ENCODE measurements at places on chromosomes 12 and 14.

- no peak for DNase-seq
Measured at GRCh38 chr14:88547386-88547780, 7.4 kb downstream of the PTPN21 start.

- DNase-seq, result no peak
Measured at GRCh38 chr14:95701846-95702221, 12.1 kb downstream of the TCL1A start.

GRCh38 chr12:52604859-52605258 lies 3.6 kb upstream of the KRT72 start:
- no peak for DNase-seq

- no peak for DNase-seq
Measured at GRCh38 chr12:108603743-108604142, 5.9 kb upstream of the TMEM119 start.

DNA sequence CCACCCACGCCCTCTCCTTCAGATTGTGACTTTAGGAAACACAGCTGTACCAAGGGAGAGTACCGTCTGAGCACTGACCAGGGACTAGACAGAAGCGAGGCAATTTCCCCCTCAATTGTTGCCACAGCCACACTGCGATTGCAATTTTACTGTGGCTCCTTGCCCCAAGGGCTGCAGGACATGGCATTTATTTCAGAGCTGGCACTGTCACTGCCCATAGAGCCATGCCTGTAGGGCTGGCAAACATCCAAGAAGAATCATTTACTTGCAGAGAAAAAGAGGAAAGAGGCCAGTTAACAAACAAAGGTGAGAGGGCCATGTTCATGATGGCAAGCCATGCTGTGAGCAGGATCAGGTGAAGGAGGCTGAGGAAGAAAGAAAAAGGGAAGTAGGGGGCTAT lies 129.6 kb downstream of the EMP1 start:
- no peak for DNase-seq

- no peak for DNase-seq
Measured at GRCh38 chr14:75570797-75571196, 7.6 kb upstream of the FLVCR2 start.

- no peak for DNase-seq
Measured at GRCh38 chr12:9349888-9350885, 142.0 kb upstream of the PZP start.

DNA sequence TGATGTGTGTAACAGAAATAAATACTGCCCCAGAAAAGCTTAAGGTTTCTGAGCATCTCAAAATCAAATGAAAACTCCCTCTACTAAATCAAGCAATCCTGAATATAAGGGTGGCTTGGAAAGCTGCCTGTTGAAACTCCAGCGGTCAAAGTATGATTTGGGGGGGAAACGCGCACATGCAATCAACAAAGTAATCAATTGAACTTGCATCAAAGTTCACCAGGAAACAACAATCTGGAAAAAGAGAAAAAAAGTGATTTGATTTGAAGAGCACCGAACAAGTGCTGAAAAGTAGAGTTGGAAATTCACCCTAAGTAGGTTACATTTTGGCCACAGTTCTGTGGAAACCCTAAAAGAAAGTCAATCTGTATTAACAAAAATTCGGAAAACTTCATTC lies 700 bp downstream of the CNIH1 start:
- DNase-seq, result no peak

GRCh38 chr14:42174357-42174756 lies 567.7 kb downstream of the LRFN5 start:
- DNase-seq, result no peak

- no peak for DNase-seq
Measured at GRCh38 chr12:56574210-56574609, 52.6 kb downstream of the RBMS2 start.

- no peak for DNase-seq
Measured at GRCh38 chr12:43812926-43813325, 6.8 kb upstream of the TWF1 start.

DNA sequence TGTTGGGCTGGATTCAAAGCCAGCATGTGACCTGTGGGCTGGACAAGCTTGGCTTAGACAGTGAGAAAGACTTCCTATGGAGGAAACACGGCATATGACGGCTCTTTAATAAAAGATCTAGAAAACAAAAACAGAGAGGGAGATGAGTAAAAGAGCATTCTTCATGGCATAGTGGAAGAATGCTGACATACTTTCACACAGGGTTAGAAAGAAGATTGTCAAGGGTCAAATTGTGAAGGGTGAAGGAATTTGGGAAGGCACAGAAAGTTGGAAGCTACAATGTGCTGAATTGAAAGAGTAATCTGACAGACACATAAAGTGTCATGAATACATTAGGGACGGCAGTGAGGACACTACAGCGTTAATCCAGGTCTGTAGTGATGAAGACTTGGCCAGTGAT lies 63.4 kb downstream of the GALNT4 start:
- no peak for DNase-seq

DNA sequence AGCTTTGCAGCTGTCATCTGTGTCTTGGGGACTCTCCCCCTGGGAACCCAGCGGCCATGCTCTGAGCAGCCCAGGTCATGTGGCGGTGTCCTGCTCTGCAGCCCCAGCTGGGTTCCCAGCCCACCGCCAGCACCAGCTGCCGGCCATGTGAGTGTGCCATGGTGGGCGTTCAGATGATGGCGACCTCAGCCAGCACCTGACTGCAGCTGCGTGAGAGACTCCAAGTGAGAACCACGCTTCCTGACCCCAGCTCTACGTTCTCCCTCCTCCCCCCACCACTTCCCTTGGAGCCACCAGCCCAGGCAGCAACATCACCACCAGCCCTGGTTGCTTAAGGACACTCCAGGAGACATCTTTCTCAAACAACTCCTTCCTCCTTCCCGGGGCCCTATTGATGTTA lies 68.8 kb downstream of the SLC24A4 start:
- no peak for DNase-seq

DNA sequence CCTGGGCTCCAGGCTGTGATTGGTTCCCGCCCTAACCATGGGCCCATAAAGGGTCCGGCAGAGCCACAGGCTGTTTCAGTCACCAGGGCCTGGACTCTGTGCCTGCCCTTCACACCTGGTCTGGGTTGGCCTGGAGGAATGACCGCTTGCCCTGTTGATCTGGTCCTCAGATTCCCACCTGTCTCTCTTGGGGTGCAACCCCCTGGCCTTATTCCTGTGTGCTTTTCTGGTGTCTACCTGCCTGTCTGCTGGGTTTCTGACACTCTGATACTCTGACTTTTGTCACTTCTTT lies 2.9 kb upstream of the KRT83 start:
- no peak for DNase-seq

DNA sequence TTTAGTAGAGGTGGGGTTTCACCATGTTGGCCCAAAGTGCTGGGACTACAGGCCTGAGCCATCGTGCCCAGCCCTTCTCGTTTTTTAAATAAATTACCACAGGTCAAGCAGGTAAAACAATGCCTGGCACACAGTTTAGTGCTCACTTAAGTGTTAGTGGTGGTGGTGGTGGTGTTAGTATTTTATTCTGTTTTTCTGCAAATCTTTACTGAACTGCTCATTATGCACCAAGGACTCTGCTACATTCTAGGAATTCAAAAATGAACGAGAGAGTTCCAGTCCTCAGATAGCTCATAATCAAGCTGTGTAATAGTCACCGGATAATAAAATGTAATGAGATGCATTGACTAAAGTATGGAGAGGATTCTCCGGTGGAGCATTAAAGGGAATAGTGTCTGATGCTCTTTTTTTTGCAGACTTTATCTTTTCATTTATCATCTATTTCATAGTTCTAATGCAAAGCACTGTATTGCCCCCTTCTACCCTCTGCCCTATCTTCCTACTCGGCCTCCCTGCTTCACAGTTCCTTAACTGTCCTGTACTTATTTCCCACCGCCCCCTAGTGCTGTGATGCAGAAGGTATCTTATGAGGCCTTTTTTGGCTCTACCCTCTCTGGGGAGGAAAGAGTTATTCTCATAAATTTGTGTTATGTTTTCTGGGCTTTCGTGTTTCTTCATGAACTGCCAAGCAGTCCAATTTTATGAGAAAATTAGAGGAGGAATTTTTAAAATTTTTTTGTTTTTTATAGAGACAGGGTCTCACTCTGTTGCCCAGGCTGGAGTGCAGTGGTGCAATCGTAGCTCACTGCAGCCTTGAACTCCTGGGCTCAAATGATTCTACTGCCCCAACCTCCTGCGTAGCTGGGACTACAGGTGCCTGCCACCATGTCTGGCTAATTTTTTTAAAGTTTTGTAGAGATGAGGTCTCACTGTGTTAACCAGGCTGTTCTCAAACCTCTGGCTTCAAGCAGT lies 1.0 kb downstream of the ITFG2 start:
- peak; percentile 30 for DNase-seq

DNA sequence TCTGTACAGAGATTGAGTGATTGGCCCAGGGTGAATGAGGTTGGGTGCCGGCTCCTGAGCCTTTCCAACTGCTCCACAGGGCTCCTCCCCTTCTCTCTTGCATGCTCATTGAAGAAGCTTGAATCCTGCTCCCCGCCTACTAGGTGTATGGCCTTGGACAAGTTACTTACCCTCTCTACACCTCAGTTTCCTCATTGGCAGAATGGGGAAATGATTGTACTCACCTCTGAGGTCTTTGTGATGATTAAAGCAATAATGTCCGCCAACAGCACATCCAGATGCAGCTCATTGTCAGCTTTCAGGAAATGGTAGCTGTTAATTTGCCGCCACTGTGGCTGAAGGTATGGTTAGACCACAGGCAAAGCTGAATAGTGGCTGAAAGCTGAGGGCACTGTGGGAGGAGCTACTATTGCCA lies 174.1 kb downstream of the CRADD start:
- no peak for DNase-seq

DNA sequence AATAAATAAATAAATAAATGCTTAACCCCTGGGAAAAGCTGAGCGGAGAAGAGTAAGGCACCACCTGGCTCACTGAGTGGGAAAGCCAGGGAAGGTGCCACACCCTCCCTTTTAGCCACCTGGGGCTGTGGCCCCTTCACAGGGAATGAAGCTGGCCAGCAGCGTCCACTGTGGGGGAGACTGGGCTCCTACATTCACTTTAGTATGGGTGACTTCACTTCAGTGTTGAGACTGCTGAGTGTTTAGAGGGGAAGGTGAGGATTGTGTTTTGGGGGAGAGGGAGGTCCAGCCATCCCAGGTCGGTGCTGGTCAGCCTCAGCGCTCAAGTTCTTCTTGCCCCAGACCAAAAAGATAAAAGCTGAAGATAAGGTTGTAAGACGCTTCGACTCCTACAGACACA lies 1.6 kb downstream of the NAB2 start:
- no peak for DNase-seq

DNA sequence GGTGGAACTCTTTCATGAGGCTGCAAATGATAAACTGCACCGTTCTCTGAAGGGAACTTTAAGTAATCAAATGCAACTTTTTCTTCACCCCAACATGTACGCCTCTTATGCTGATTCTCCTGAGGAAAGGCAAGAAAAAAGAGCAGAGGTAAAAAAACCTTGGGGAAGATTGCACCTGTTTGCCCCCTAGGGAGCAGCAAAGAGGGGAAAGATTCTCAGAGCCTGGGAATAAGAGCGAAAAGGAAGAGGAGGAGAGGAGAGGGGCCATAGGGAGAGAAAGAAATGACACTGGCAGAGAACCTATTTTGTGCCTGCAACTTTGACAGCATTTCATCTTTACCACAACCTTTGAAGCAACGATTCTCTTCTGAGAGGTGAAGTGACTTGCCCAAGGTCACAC lies 254.6 kb downstream of the KSR2 start:
- DNase-seq, result no peak

- no peak for DNase-seq
Measured at GRCh38 chr12:124512667-124513296, 54.6 kb downstream of the NCOR2 start.

DNA sequence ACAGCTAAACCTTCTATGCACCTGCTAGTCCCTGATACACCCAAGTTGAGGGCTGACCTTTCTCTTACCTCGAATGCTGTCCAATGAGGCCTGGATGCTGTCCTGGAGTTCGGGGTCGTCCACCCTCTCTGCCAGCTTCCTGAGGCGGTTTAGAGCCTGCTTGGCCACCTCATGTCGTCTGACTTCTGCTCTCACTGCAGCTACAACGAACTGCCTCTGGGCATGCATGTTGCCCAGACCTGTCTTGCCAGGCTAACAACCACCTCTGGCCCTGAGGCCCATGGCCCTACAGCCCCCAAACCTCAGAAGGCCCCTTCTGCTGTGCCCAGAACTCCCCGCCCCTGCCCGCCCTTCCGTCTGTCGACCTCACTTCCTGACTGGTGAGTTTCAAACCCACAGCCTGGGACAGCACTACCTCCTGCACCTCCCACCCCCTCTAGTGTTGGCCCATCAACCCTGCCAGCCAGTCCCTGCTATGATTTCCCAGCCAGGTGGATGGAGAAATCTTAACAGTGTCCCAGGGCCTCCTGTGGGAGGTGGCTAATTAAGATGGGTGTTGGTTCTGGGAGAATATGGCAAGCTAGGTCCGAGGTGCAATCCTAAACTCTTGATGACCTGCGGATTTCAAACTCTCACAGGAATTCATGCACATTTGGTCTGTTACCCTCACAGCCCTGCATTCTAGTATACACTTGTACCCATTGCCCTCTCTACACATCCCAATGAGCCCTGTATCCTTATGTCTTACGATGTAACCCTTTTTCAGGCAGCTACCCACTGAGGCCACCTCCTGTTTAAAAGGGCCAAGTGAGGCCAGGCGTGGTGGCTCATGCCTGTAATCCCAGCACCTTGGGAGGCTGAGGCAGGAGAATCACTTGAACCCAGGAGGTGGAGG lies 2.7 kb upstream of the TSPAN31 start:
- DNase-seq, result peak; percentile 79

DNA sequence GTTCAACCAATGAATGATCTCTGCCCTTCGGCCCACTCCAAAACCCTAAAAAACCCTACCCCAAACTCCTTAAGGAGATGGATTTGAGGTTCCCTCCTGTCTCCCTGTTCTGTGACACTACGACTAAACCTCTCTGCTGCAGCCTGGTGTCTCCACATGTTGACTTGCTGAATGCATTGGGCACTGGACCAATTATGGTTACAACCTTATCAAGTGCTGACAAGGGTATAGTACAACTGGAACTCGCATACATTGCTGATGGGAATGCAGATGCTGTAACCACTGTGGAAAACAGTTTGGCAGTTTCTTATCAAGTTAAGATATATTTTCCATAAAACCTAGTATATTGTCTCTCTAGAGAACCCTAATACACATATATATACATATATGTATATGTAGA lies 6.3 kb upstream of the DICER1 start:
- DNase-seq, result no peak

Measured in stimulated activated CD4-positive, alpha-beta T cell treated with anti-CD3 and anti-CD28 coated beads, Interleukin-4, amount 100 ng/mL, for 48 hours (primary cell).